AG04450 (cell line): ENCODE measurements at places on chromosomes 16 and 17. TPM values are rescaled to one million over a fixed set of nuclear protein-coding genes. Genes with fewer than 3 reads are reported as not detected.

DNA sequence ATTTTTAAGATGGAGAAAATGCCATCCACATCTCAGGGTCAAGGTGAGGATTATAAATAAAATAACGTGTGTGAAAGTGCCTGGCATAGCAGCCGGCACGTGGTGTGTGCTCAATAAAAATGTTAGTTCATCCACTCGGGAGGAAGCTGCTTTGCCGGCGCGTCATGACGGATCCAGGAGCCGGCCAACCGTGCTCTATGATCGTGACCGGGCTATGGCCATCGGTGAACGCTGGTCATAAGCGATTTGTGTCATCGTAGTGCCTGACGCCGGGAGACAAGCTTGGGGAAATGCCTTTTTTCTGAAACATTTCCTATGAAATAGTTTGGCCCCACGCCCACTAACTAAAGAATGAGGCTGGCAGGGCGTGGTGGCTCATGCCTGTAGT is 74.0 kb downstream of the CMC2 start:
- no peak for DNase-seq

DNA sequence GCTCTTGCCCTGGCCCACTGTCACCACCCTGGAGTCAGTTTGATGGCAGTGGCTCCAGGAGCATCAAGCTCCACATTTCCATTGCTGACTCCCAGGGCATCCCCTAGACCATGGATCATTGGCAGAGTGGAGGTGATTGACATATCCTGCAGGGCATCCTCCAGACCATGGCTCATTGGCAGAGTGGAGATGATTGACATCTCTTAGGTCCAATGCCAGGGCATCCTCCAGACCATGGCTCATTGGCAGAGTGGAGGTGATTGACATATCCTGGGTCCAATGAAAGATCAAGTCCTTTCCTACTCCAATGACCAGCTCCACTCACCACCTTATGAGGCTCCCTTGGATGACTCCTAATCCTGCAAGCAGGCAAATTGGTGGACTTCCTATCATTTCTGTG is 174.3 kb upstream of the NLRP1 start:
- DNase-seq, result no peak

GRCh38 chr17:39080421-39081078 is 70.9 kb downstream of the PLXDC1 start:
- DNase-seq, result no peak

MYH13 gene
- not detected in 2 replicates for polyA plus RNA-seq

KRT31 gene
- not detected in 2 replicates for polyA plus RNA-seq

DNA sequence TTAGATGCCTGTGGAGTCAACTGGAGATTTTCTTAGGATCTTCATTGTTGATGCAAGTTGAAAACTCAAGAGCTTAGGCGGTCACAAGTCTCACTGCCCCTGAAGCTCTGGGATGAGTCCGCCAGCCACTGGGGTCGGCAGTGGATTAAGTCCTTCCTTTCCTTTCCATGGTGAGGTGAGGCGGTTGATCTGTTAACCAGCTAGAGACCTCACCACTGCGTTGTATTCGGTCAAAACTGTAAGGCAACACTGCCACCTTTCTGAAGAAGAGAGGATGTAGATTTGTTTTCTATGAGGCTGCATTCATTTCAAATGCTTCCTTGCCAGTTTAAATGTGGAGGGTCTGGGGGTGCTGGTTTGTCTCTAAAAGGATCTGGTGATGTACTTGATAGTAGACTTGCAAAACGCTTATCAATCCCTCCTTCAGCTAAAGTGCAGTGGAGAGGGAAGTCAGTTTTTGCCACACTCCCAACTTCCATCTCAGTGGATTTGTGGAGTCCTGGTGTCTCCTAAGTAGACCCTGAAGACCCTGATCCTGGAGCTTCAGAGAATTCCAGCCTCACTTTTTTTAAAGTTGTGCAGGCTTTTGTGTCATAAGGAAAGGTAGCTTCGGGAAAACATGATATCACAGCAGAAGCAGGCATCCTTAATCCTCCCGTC is 1.7 kb downstream of the MYOCD start:
- DNase-seq, result peak; percentile 70

GRCh38 chr17:34988644-34989043 is 8.3 kb downstream of the LIG3 start:
- no peak for DNase-seq

CDYL2 gene
- 2.3 and 2.9 TPM in 2 replicates for polyA plus RNA-seq

GRCh38 chr17:78241277-78242023 is 10.0 kb downstream of the TMEM235 start:
- DNase-seq, result peak; percentile 32

IGFALS gene
- not detected in 2 replicates for polyA plus RNA-seq

DNA sequence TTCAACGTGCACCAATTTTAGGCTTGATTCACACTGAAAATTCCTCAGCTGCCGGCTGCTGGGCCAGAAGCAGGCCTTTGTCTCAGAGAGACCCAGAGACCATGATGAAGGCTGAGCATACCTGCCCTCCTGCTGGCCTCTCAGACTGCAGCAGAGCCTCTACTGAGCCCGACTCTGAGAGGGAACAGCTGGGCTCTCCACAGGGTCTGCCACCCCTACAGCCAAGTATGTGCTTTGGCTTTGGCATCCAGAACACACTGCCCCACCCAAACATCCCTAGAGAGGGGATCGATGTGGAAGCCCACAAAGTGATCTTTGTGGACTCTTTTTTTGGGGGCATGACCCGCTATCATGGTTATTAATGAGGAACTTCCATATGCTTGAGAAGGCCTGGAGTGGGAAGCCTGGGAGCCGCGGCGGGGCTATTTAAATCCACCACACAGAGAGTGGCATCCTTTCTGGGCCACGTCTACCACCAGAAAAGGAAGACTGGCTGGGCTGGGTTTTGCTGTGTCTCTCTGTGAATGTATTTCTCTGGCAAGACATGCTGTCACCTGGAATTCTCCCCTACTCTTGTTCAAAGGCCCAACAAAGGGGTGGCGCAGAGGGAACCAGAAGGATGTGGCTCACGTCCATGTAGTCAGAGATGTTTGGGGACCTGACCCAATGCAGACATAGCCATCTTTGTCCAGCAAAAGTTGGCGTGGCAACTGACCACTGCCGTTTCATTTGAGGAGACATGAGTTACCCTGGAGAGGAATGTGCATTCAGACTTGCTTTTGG is 69.3 kb downstream of the GNAO1 start:
- DNase-seq, result no peak

DNA sequence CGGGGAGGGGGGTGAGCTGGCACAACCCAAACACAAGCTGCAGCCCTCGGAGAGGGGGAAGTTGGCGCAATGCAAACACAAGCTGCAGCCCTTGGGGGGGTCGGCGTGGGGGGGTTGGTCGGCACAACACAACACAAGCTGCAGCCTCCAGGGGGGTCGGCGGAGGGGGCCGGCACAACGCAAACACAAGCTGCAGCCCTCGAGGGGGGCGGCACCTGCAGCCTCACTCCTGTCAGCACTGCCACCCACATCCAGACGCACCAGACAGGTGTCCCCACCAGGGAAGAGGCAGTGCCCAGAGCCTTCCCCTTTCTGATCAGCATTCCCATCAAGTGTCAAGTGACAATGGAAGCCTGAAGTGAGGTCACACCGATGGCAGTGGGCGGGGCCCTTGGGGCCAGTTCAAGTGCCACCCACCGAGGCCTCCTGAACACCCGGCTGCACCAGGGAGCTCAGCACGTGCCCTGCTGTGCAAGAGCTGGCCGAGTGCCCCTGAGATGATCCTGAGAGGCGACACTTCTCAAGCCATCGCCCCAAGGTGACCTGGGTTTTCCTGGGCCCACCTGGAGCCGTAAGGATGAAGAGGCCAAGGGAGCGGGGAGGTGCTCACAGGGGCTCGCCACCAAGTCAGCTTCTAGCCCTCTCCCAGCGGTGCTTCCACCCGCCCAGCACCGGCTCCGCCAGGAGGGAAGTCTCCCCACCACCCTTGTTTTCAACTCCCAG is 59.3 kb downstream of the KLHDC4 start:
- no peak for DNase-seq

ABCC11 gene
- 0.06 and 0.19 TPM in 2 replicates for polyA plus RNA-seq

- DNase-seq, result no peak
Observed at GRCh38 chr16:31298958-31299357, 39.2 kb downstream of the ITGAM start.

- DNase-seq, result no peak
Observed at GRCh38 chr17:45912319-45912718, 18.0 kb downstream of the MAPT start.

SLC47A2 gene
- not detected in 2 replicates for polyA plus RNA-seq

ACSM3 gene
- polyA plus RNA-seq, result 0.45 and 0.76 TPM in 2 replicates

CLEC19A gene
- not detected in 2 replicates for polyA plus RNA-seq

DNA sequence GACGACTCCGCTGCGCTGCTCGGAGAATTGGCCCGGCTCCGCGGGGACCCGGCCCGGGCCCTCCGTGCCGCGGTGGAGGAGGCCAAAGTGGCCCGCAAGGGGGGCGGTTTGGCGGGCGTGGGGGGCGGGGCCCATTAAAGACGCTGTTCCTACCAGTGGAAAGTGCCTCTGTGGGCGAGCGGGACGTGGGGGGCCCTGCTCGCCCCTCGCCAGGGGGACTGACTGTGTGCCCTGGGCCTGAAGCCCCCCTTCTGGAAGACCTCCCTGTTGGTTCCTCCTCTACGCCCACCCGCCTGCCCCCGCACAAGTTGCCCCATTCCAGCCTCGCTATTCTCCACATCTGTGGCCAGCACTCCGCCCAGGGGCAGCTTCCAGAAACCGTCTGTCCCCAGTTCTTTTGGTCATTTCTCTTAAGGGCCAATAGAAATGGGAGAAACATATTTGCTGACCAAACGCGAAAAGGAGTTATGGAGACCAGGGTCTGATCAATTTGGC is 1.9 kb upstream of the FGF11 start:
- DNase-seq, result no peak
